ENCODE measurements at places on chromosomes 3 and 15. TPM values are rescaled to one million over a fixed set of nuclear protein-coding genes. Genes with fewer than 3 reads are reported as not detected.

RBPMS2 gene
- total RNA-seq: 0.32 TPM

GPR171 gene
- total RNA-seq: not detected

MESP1 gene
- total RNA-seq: 0.65 TPM

SLC28A1 gene
- total RNA-seq: not detected

HRH1 gene
- 17.2 TPM for total RNA-seq

DUOX1 gene
- not detected for total RNA-seq

CKMT1B gene
- not detected for total RNA-seq

C3orf85 gene
- total RNA-seq: not detected

COL6A5 gene
- not detected for total RNA-seq

CDC25A gene
- total RNA-seq: 15.3 TPM

SORD gene
- 15.5 TPM for total RNA-seq

GREM1 gene
- total RNA-seq: 0.32 TPM

MYLK gene
- total RNA-seq: 23.4 TPM

PLSCR2 gene
- total RNA-seq: not detected

CD200R1 gene
- not detected for total RNA-seq

Data from epithelial cell of umbilical artery (primary cell).